GM12878 (cell line): ENCODE measurements at places on chromosomes 1 and 21. TPM values are rescaled to one million over a fixed set of nuclear protein-coding genes. Genes with fewer than 3 reads are reported as not detected.

GRCh38 chr1:85313888-85314696, 37.7 kb upstream of the BCL10 start:
- DNase-seq, result no peak

- DNase-seq, result peak; percentile 27
Measured at GRCh38 chr21:44012474-44013379, 618 bp downstream of the TRAPPC10 start.

- DNase-seq, result no peak
Measured at GRCh38 chr1:33818071-33818470, 45.8 kb upstream of the HMGB4 start.

DNA sequence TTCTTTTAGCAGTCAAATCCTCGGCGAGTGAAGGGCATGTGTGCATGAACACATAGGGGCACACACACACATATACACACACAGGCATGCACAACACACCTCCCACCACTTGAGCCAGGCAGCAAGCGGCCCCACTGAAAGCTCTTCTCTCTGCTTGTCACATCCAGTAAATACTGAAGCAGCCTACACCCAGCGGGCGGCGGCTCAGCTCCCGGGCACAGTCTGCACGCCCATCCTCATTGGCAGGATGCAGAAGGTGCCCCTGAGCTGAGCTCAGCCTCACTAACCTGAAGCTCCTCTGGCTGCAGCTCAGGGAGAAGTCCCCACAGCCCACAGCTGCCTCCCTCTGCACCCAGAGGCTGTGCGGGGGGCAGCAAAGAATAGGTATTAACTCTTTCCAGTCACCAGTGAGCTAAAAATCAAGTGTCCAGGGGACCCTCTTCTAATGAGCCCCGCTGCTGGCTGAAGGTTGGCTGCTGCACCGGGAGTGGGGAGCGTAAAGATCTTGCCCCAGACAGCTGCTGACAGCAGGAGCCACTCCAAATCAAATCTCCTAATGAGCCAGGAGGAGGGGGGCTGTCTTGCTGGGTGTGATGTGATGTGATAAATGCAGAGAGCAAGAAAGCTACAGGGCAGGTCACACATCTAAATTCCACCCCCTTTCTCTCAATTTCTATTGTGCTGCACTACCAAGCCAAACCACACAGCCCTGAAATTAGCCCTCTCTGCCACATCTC, 12.5 kb downstream of the RGS8 start:
- DNase-seq, result no peak

GRCh38 chr1:32127409-32128198, 19.7 kb downstream of the KPNA6 start:
- no peak for DNase-seq

- DNase-seq, result no peak
Measured at GRCh38 chr1:3925762-3926161, 25.7 kb upstream of the C1orf174 start.

DNA sequence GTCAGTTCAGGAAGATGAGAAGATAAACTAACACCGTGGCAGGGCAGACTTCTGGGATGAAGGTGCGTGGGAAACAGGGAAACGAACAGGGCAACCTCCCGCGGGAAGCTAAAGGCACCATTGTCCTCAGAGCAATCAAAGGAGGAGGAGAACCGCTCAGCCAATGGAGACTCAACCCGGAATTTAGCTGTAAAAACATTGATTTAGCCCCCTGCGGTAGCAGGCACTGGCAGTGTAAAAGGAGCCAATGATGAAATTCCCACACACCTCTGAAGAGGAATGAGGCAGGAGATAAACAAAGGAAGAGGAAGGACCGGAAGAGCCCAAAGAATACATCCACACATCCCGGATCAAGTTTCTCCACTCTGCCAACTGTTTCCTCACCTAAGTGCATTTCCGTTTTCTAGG, 19.5 kb downstream of the HLCS start:
- DNase-seq, result no peak

DNA sequence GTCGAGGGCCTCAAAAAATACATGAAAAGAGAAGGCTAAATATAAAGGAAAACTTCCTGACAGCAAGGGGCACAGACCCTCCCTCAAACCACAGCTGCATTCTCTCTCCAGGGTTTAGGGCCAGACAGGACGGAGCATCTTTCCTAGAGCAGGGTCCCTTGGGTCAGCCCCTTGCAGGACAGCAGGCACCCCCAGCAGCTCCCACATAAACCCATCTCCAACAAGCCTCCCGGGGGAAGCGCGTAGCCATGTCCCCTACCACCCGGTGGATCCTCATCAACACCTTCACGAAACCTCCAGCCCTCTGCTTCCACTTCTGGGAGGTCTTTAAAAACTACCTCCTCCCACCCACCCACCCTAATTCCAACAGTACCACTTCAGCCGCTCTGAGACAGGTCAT, 59.5 kb downstream of the CD46 start:
- no peak for DNase-seq

GRCh38 chr1:99540744-99541143, 105.2 kb upstream of the PALMD start:
- DNase-seq, result no peak

The C1orf185 gene
- not detected in 2 replicates for total RNA-seq

The CAPN9 gene
- total RNA-seq, result not detected in 2 replicates

The AMY1A gene
- not detected in 2 replicates for total RNA-seq

The SIK1 gene
- total RNA-seq, result 7.0 and 7.3 TPM in 2 replicates
